Fibroblast of skin of scalp (primary cell): ENCODE measurements at places on chromosomes 5 and 9.
A peak's percentile ranks its signal among the peaks of the same experiment; 100 is the strongest.

- DNase-seq = peak; percentile 67
Measured at GRCh38 chr5:102722931-102723330, 32.2 kb upstream of the PAM start.

GRCh38 chr9:2261421-2262103 is 246.4 kb downstream of the SMARCA2 start:
- DNase-seq = no peak

DNA sequence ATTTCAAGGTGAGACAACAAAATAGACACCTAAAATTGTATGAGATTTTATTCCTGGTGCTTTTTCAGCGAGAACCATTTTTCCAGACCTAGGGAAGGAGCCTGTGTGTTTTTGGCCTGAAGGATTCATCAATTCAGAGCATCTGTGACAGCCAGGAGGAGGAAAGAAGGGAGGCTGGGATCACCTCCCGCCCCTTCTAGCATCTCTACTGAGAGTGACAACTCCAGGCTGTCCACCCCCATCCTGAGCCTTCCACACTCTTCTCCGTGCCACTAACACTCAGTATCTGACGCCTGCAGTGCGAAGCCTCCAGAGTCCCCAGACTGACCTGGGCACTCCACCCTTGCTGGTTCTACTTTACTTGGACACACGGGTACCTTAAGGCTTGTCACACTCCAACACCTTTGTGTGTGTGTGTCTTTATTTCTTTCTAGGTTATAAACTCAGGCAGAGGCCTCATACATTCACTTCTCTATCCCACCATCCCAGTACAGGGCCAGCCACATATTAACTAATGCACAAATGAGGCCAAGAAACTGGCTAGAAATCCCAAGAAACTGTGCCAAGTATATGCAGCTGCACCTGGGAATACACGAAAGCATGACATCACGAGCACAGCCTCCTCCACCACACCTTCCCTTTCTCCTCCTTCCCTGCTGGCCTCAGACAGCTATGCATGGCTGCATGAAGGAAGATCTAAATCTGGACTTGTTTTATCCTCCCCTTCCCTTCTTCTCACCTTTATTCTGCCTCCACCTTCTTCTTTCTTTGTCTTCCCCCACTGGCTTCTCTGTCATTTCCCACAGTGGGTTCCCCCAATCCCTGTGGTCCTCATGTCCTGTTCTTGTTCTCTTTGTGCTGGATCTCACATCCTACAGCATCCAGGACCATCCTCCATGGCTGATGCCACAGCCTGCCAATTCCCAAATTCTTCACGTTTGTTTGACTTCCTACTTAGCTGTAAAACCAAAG is 16.0 kb downstream of the S1PR3 start:
- no peak for DNase-seq

- DNase-seq = no peak
Measured at GRCh38 chr9:99005651-99006050, 61.9 kb downstream of the COL15A1 start.

DNA sequence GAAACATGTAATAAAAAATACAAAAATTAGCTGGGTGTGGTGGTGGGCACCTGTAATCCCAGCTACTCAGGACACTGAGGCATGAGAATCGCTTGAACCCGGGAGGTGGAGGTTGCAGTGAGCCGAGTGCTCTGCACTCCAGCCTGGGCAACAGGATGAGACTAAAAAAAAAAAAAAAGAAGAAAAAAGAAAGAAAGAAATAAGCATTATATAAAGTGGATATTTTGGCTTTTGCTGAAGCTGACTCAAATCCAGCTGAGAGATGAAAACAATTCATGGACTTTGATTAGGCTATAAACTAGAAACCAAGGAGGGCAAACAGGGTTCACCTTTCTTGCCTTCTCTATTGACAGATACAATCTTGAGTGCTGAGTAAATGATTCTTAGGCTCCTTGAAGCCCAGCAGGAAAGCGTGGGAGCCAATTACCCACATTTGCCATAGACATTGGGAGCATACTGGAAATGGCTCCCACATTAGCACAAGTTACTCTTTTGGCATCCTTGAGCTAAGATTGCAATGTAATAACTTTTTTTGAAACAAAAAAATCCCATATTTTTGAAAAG is 2.4 kb upstream of the BTF3 start:
- DNase-seq = no peak

- no peak for DNase-seq
Measured at GRCh38 chr5:173893192-173893561, 5.0 kb downstream of the CPEB4 start.

GRCh38 chr5:2563046-2563445 is 188.4 kb downstream of the IRX2 start:
- DNase-seq = no peak

GRCh38 chr9:91516081-91516480 is 92.4 kb upstream of the NFIL3 start:
- no peak for DNase-seq

GRCh38 chr5:40165789-40166728 is 513.7 kb upstream of the PTGER4 start:
- peak; percentile 30 for DNase-seq

DNA sequence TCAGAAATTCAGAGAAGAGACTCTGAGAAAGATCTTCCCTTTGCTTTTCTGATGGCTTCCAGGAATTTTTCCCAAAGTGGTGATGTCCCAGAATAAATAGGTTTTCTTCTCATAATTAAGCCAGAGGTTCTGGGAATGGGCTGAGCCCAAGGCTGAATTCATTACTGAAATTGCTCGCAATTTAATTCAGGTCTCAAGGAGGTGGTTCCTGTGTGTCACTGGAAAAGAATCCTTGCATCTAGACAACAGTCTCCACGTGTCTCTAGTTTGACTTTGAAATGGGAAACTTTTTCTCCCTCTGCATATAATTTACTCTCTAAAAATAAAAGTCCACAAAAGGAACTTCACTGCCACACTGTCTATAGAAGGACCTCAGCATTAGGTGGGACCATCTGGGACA is 27.8 kb upstream of the STX17 start:
- peak; percentile 12 for DNase-seq

DNA sequence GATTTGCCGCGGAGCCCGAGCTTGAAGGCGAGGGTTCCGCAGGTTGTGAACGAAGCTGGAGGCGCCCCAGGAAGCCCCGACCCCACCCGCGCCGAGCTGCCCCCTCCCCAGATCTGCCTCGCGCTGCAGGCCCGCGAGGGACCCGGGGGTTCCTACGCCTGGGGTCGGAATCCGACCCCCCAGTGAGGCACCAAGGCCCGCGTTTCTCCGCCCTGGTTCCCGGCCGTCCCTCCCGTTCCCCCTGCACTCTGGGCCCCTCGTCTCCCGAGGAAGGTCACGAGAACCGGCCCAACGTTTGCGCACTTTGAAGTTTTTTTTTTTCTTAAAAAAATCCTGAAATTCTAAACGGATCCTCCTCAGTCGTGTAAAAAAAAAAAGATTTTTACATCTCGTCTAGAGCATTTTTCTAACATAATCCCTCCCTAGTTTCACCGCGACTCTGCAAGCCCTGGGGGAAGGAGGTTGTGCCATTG is 880 bp upstream of the GFPT2 start:
- DNase-seq = no peak

DNA sequence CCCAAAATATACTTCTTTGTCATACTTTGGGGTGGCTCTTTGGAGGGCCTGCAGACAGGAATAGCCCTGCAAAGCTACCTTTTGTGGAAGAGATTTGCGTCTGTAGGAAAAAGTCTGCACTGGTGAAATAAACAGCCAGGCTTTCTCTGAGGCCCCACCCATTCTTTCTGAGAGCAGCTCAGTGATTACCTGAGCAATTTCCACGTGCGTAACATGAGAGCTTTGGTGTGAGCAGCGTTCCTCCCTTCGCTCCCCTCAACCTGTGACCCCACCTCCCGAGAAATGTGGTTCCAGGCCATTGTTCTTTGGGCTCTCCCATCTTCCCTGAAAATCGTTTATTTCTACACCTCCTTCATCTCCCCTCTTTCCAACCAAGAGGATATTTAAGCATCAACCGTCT is 23.8 kb upstream of the FBP1 start:
- DNase-seq = no peak

- no peak for DNase-seq
Measured at GRCh38 chr9:88174324-88174723, 36.0 kb upstream of the SPATA31C2 start.

GRCh38 chr5:79990598-79991507 is at the start of gene MTX3:
Gene MTX3, minus strand, starts transcription at chr5:79991262. Its CDS starts 24 bp downstream, at chr5:79991238.
- DNase-seq = peak; percentile 90

- no peak for DNase-seq
Measured at GRCh38 chr5:157593052-157593757, 17.6 kb upstream of the ADAM19 start.

GRCh38 chr5:75460942-75461610 is 50.4 kb downstream of the CERT1 start:
- DNase-seq = no peak

DNA sequence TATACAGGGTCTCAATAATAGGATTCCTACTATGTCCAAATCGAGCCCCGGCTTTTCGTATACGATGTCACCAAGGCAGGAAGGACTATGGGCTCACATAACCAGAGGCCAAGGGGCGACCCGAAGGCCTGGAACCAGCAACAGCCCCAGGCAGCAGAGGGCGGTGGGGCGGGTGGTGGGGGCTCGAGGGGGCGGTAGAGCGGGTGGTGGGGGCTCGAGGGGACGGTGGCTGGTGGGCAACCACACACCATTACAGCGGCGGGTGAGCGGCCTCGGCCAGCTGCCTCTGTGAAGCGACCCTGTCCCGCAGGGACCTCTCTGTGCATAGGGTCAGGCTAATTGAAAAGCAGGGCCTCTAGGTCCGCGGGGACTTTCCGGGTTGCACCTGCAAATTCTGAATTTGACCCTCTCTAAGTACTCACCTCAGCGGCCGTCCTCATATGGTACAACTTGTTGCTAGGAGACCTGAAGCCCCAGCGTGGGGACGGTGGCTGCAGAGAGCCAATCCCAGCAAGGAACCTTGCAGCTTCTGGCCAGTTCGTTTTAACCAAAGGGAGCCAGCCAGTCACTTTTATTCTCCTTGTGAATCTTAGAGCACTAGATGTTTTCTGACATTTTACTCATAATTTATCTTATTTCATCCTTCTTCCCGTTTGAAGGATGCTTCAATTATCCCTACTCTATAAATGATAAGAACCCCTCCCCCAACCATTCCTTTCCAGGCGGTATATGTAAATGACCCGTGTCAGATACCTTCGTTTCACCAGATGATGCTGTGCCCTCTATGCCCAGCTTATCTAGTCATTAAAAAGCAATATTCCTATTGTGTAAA is at the start of gene NME5:
NME5 (minus strand) TSS at position 480 of the 832 bp plus-strand sequence. CDS start 648 bp downstream, outside the sequence.
- DNase-seq = peak; percentile 44

DNA sequence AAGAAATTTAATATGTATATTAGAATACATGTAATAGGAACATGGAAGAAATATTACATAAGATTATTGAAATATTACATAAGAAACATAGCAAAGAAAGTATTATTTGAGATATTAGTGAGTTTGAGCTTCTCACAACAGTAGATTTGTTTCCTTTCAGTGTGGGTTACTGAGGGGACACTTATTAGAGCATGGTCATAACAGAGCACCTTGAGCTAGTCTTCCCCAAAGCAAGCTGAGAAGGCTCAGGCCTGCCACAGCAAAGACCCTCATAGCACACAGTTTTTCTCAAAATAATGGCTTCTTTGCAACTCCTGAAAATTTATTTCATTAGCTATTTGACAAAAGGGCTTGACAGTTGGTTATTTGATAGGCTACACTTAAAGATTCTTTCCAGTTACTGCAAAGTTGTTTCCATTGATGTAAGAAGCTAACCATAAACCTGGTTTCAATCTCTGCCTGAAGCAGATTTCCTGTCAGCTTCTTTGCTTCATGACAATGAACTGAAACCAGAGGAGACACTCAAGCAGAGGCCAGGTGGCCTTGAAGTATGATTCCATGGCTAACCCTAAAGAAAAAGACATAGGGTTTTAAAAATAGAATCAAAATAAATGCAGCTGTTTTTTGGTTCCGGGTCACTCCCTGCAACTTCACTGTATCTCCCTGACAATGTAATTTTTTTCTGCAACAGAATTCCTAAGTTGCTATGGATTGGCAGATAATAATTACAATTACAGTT is 68.6 kb downstream of the ERMP1 start:
- no peak for DNase-seq

DNA sequence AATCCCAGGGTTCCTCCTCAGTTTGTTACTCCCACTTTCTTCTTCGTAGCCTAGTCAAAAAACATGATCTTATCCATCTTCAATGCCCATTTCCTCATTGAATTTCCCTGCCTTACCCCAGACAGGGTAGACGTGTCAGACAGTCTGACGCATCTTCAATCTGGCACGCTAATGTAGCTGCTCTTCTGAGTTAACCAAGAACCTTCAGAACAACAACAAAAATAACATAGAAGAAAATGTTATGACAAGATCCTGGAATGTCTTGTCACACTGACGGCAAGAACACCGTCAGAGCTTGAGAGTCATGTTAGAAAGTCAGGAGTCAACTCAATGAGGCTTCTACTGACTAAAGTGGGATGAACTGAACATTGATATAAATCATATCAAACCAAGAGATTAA is 122.7 kb upstream of the SPDL1 start:
- DNase-seq = no peak

- no peak for DNase-seq
Measured at GRCh38 chr9:130576176-130576575, 3.2 kb upstream of the FUBP3 start.

DNA sequence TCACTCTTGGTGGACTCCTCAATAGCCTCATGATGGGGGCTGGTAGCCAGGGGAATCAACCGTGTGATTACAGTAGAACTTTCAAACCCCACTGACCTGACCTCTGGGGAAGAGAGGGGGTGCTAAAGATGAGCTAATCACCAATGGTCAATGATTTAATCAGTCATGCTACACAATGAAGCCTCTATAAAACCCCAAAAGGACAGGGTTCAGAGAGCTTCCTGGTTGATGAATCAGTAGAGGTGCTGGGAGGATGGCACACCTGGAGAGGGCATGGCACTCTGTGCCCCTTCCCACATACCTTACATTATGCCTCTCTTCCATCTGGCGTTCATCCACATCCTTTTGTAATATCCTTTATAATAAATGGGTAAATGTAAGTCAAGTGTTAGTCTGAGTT is 8.9 kb upstream of the SH3TC2 start:
- DNase-seq = no peak

DNA sequence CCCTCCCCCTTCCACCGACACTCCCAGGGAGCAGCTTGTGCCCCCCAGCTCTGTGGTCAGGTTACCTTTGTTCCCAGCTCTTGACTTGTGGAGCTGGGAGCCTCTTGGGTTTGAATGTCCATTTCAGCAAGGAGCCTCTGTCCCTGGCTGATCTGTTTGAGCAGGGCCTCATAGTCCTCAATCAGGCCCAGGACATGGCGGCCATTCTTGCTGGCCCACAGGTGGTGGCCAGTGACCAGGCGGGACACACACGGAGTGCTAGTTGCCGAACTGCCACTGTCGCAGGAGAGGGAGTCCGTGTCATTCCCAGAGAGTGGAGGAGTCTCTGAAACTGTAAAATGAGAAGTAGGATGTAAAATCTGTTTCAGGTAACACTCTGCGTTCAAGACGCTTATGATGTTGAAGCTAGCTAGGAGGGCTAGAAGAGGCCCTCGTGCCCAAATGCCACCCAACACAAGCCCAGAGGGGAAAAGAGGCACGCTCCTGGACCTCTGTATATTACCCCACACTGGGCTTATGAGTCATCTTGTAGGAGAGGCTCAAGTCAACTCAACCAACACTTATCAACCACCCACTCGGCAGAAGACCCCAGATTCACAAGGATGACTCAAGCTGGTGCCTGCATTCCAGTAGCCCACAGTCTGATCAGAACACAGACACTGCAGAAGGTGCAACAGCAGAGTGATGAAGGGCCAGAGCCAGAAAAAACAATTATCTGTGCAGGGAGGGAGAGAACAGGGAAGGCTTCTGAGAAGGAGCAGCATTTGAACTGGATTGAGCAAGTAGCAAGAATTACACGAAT is 177.0 kb downstream of the CDK5RAP2 start:
- peak; percentile 99 for DNase-seq

GRCh38 chr9:107810461-107810961 is 320.9 kb upstream of the KLF4 start:
- no peak for DNase-seq

- DNase-seq = no peak
Measured at GRCh38 chr5:1655496-1656270, 131.9 kb upstream of the LPCAT1 start.
